ENCODE measurements at places on chromosomes 1 and 21.
A peak's percentile ranks its signal among the peaks of the same experiment; 100 is the strongest.

DNA sequence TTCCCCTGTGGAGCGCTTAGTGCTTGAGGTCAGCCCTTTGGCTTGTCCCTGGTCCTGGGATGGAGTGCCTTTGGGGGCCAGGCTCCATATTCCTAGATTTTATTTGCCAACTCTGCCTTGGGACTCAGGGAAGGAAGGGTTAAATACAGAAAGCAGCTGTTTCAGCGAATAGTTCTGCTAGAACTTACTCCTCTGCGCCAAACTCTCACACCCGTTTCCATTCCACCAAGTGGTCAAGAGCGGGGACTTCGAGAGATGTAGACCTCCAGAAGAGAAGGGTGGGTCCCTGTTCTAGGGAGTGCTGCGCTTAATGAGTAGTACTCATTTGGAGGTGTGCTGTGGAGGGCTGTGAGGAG lies 704 bp upstream of the TOMM40L start:
- no peak for DNase-seq

GRCh38 chr1:84632673-84633434 lies 57.4 kb downstream of the SSX2IP start:
- peak; percentile 67 for DNase-seq

DNA sequence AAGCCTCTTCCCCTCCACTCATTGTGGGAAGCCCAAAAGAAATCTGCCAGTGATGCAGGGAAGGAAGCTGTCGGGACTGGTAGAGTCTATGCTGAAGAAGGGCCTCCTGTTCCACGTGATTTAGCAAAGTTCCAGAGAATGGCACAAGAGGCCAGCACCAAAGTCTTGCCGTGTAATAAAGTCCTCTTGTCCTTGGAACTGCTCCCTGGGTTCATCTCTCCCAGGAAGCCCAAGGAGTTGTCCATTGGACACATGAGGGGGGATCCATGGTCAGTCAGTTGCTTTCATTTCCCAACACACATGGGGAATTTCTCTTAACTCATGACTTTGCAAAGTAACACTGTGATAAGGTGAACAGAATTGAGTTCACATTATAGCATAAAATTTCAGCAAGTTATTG lies 116.1 kb upstream of the RAB4A start:
- DNase-seq: no peak

DNA sequence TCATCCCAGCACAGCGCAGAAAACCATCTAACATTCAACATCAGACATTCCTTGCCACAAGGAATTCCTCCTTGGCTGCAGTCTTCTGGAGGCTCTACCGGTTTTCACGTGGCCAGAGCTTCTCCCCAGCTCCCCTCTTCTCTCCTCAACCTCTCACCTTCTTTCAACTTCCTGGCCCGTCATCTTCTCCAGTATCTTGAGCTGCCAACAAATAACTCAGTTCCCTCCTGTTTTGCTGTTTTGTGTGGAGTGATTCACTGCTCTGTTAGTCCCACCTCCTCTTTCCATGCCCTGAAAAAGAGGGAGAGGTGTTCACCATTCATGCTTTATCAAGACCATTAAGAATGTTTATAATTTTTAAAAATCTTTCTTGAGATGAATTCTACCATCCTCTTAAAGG lies 32.6 kb downstream of the PIGM start:
- DNase-seq: peak; percentile 39

DNA sequence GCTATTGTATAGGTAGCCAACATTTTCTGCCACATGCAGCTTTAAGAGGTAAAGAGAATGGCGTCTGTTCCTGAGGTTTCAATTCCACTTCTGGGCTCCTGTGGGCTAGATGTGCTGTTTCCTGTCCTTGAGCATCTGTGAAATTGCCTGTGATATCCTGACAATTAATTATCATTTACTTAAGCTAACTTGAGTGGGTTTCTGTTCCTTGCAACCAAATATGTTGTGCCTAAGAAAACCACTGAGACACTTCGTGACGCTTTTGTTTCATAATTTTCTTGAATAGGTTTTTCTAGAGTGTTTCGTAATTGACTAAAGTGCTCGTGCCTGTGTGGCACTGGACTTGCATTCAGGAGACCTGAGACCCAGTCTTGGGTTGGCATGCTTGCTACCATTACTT lies 127.3 kb upstream of the POU3F1 start:
- no peak for DNase-seq

- no peak for DNase-seq
Measured at GRCh38 chr1:51715369-51715768, 98.5 kb downstream of the OSBPL9 start.

- peak; percentile 86 for DNase-seq
Measured at GRCh38 chr1:21552715-21553114, 43.5 kb downstream of the ALPL start.

DNA sequence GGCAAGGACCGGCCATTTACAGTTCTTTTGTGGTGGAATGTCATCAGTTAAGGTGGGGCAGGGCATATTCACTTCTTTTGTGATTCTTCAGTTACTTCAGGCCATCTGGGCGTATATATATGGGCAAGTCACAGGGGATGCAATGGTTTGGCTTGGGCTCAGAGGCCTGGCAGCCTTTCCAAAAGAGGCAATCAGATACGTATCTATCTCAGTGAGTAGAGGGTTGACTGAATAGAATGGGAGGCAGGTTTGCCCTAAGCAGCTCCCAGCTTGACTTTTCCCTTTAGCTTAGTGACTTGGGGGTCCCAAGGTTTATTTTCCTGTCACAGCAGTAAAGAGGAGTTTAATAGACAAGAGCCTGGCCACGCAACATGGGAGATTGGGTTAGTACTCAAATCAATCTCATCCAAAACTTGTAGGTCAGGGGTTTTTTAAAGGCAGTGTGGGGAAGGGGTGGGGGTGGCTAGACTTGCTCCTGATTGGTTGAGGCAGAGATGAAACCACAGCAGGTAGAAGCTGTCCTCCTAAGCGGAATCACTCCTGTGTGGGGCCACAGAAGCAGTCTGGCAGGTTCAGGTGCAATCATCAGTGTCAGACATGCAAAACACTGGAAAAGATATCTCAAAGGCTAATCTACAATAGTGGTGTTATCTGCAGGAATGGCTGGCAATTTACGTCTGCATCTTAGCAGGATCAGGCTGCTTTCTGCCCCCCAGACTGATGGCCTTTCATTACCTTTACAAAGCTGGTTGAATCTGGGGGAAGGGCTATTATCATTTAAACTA lies 112.9 kb downstream of the TLR5 start:
- DNase-seq: no peak

DNA sequence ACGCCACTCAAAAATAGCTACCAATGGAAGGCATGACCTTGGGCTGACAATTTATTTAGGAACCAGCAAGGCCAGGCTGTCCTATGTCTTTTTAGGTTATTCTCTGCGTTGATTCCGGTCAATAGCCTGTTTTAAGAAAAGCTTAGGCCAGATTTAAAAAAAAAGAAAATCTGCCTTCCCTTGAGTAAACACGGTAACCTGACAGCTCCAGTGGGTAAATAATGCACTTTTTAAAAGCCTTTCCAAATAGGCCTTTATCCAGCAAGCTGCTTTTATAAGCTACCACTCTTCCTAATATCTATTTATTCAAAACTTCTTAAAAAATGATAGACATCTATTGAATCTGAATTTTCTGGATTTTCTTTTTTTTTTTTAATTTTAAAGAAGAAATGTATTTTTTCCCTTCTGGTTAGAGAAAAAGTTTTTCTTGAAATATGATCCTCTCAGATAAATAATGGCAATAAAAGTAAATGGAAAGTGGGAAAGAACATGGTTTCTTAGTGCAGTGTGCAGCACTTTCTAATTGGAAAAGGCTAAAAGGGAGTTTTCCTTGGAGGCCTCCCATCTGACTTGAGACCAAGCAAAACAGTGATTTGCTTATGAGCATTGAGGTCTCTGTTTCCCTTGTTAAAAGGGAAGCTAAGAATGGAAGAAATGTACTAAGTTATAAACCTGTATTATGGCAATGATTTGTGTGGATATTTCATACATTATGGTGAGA lies 281.0 kb upstream of the RUNX1 start:
- no peak for DNase-seq

- DNase-seq: no peak
Measured at GRCh38 chr21:35484032-35484431, 434.9 kb upstream of the RUNX1 start.

- DNase-seq: peak; percentile 11
Measured at GRCh38 chr1:66981679-66982078, 56.9 kb downstream of the MIER1 start.

- DNase-seq: no peak
Measured at GRCh38 chr1:101050869-101051268, 25.3 kb upstream of the DPH5 start.

DNA sequence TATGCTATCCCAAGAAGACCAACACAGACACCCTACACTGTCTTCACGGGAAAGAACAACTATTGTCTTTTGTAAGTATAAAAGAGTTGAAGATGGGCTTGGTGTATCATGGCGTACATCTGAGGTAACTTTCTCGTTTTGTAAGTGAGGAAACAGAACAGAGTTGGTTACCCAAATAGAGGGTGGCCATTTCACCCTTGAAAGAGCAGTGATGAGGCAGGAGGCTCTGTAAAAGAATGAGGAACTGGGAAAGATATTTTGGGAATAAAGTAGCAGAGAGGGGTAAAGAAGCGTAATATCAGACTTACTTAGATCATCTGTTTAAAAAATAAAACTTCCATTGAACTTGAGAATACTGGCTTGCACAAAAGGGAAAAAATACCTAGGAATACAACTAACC lies 18.9 kb downstream of the FCRL2 start:
- no peak for DNase-seq

- peak; percentile 93 for DNase-seq
Measured at GRCh38 chr1:212234431-212235395, 50.5 kb upstream of the PPP2R5A start.

DNA sequence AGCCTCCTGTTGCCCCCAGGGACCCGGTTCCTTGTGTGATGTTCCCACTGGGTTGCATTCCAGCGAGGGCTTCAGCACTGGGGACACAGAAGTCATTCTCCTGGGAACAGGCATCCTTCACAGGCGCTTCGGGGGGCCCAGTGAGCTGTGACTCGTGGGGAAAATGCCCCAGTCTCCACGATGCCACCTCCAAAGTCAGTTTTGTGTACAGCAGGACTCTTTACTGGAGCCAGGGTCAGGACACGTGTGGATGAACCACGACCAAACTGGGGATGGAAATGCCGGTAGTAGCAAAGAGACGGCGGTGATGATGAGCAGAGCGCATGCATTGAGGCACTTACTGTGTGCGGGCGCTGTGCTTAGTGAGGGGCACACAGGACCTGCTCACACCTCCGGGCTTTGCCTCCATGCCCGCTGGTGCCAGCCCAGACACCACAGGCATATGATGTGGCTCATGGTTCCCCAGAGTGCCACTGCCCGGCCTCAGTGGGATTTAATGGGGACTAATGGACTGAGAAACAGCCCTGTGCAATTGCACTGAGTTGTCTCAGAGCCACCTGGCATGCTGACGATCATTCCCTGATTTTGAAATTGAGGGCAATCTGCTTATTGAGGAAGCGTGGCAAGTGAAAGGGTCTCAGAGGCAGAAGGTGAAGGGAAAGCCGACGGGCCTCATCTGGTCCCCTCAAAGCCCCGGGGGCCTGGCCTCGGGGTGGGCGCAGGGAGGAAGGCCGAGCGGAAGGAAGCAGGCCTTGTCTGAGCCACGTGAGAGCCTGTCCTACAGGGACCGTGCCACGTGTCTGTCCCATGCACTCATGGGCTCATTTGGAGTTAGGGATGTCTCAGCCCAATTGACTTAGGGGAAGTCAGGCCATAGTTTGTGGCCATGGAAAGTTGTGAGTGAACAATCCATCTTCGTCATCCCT lies 91.4 kb downstream of the PDE9A start:
- no peak for DNase-seq

DNA sequence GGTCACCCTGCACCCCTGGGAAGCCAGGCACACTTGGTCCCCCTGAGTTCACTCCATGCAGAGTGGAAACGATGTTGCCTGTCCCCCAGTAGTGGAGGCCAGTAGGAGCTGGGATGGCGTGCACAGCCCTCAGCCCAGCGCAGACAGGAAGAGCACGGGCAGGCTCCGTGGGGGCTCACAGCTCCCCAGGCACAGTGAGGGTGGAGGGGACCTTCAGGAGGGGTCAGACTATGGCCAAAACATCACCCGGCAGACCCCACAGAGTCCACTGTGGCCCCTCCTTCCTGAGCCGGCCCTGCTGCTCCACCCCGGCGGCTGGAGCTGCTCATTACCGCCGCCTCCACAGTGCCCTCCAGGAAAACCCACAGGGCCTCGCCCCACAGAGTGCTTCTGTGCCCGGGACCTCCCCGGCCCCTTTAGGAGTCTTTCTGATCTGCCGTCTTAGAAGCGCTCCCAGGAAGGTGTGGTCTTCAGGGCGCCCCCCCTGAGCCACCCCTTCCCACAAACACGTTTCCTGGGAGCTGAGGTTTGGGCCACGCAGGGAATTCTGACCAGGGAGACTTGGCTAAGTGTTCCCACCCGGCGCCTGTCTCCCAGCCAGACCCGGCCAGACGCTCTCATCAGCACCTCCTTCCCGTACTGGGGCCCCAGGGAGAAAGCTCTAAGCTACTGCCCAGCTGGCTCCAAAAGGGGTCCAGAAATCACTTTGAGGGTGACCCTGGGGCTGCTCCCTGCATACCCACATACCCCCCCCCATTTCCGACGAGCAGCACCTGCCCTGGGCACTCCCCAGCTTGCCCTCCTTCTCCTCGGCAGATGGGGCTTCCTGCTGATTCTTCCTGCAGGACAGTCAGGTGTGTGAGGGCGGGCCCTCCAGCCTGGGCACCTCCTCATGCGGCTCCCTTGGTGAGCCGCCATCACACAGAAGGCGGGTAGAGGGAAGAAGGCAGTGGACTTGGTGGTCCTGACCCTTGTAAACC lies 38.8 kb downstream of the RIPK4 start:
- DNase-seq: no peak

DNA sequence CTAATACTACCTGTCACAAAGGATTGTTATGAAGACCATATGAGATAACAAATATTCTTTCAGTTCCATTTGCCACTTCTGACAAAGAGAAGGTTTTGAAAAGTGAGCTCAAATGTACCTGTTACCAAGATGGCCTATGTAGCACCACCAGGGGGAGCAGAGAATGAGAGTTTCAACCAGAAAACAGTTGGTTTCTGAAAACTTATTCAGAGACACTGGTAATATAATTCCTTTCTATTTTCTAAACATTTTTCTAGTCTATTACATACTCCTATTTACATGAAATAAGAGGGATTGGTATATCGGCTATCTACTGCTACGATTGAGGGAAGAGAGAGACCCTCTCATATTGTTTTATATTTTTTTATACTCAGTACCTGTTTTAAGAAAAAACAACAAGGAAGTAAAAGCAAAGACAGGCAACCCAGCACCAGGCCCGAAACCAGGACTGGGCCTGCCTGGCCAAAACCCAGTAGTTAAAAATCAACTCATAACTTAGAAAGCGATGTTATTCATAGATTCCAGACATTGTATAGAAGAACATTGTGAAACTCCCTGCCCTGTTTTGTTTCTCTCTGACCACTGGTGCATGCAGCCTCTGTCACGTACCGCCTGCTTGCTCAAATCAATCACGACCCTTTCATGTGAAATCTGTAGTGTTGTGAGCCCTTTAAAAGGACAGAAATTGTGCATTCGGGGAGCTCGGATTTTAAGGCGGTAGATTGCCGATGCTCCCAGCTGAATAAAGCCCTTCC lies 48.3 kb downstream of the IL23R start:
- peak; percentile 24 for DNase-seq

GRCh38 chr1:168031627-168032026 lies 94.8 kb upstream of the MPC2 start:
- DNase-seq: no peak

GRCh38 chr21:21029164-21029563 lies 31.0 kb downstream of the NCAM2 start:
- no peak for DNase-seq

GRCh38 chr1:167328816-167329483 lies 108.3 kb downstream of the POU2F1 start:
- no peak for DNase-seq

Data from GM03348 (cell line).